ENCODE measurements at places on chromosomes 7 and 10. TPM values are rescaled to one million over a fixed set of nuclear protein-coding genes. Genes with fewer than 3 reads are reported as not detected.

GRCh38 chr7:17600340-17600752 is 301.9 kb downstream of the AHR start:
- H3K27ac ChIP-seq = peak overlapping the region; percentile 6
- no peak overlapping the region for H3K4me3 ChIP-seq
- no peaks in the 10 kb centered on the region for H3K36me3 ChIP-seq
- DNase-seq = no peak
- H3K4me1 ChIP-seq = no peaks in the 10 kb centered on the region
- no peaks in the 10 kb centered on the region for H3K27me3 ChIP-seq

DNA sequence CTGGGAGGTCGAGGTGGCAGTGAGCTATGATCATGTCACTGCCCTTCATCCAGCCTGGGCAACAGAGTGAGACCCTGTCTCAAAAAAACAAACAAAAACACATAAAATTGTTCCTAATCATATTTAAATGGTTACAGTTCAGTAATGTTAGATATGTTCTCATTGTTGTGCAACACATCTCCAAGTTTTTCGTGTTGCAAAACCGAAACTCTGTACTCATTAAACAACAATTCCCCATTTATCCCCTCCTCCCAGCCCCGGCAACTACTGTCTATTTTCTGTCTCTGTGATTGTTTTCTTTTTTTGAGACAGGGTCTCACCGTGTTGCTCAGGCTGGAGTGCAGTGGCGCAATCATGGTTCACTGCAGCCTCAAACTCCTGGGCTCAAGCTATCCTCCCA is 16.1 kb upstream of the PRXL2A start:
- no peaks in the 10 kb centered on the region for H3K36me3 ChIP-seq
- no peak overlapping the region for H3K27ac ChIP-seq
- H3K27me3 ChIP-seq = no peaks in the 10 kb centered on the region
- no peak for DNase-seq
- H3K4me1 ChIP-seq = no peaks in the 10 kb centered on the region

DNA sequence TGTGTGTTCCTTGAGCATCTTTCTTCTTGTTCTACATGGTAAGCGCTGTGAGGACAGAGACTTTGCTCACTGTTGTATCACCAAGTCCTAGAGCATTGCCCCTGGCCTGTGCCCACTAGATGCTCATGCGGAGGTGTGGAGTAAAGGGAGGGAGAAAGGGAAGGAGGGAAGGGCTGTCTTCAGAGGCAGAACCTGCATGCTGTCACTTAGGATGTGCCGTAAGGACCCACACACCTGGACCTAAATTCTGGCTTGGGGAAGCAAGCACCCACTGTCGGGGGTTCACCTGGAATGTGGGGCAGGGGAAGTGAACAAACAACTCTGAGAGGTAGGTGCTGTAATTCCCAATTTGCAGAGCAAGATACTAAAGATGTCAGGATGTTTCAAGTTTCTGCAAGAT is 129.5 kb downstream of the PTPN20 start:
- H3K36me3 ChIP-seq = no peaks in the 10 kb centered on the region
- DNase-seq = no peak
- H3K4me3 ChIP-seq = no peak overlapping the region
- H3K27me3 ChIP-seq = no peaks in the 10 kb centered on the region

The PTF1A gene
- not detected for total RNA-seq

DNA sequence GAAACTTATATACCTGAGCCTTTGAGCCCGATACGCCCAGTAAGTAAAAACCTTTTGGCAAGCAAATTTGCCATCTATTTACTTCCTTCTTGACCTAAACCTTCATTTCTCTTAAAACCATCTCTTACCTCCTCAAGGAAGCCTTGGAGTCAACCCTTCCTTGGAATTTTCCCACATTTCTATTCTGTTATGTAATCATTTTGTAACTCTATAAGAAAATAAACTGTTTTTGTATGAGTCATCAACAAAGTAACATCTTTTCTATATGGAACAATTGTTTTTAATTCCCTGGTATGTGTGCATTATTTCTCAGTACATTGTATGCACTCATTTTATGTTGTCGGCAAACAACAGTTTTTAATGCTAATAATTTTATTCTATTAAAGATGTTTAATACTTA is 162.0 kb downstream of the TEX36 start:
- DNase-seq = no peak
- H3K27ac ChIP-seq = no peak overlapping the region
- H3K4me3 ChIP-seq = no peak overlapping the region

DNA sequence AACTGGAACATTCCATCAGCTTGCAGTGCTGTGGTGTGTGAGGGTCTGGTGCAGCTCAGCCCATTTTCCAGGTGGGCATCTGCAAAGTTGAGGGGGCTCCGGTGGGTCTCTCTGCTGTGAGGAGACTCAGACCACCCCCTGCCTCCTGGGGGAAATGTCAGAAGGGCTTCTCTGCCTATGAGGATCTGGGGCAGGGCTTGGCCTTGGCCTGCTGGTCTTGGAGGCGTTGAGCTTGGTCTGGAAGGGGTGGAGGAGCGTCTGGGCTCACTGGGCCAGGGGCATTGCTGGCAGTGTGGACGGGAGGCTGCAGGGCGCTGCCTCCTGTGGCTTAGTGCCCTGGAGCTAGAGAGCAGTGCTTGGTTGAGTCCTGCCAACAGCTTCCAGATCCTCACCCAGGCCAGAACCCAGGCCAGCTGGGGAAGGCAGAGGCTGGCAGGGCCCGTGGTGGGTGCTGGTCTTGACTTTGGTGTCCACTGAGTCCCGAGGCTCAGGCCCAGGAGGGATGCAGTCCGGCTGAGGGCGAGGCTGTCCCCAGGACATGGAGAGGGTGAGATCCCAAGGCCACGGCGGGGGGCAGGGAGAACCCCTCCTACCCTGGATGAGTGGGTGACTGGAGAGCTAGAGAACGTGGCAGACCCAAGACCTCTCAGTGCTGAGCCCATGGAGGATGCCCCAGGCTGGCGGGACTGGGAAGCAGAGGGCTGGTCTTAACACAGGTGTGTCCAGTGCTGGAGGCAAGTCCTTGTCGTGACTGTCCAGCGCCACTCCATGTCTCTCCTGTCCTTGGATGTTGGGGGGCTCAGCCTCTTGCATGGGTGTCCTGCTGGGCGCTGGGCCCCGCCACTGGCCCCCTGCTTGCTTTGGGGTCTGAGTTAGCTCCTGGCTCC is 2.8 kb downstream of the SPRN start:
- no peak for DNase-seq
- no peak overlapping the region for H3K27ac ChIP-seq
- H3K27me3 ChIP-seq = peaks cover 7% of the 10 kb centered on the region
- no peak overlapping the region for H3K4me3 ChIP-seq
- no peaks in the 10 kb centered on the region for H3K4me1 ChIP-seq
- no peaks in the 10 kb centered on the region for H3K36me3 ChIP-seq

The ODAD2 gene
- not detected for total RNA-seq

The AASS gene
- total RNA-seq = 4.6 TPM

GRCh38 chr7:143015084-143015483 is 11.8 kb downstream of the OR9A2 start:
- H3K4me1 ChIP-seq = no peaks in the 10 kb centered on the region
- H3K27ac ChIP-seq = no peak overlapping the region
- H3K27me3 ChIP-seq = no peaks in the 10 kb centered on the region
- no peak for DNase-seq
- H3K36me3 ChIP-seq = no peaks in the 10 kb centered on the region

DNA sequence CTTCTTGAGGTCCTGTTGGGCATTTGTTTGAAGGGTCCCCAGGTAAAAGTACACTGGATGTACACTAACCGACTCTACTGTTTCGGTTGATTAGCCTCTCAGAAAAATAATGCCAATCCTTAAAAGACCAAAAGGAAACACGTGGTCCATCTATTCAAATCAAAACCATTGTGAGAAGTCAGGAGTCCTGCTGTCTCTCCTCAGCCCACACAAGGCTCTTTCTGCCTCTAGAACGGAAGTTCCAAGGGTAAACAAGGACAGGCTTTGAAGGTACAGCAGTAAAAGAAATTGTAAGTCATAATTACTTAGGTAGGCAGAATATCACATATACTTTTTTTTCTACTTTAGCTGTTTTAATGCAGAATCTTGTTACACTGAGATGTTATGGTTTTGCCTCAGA is 71.7 kb upstream of the TPK1 start:
- H3K4me3 ChIP-seq = no peak overlapping the region
- H3K4me1 ChIP-seq = no peaks in the 10 kb centered on the region
- no peak overlapping the region for H3K27ac ChIP-seq
- no peak for DNase-seq

GRCh38 chr10:78231939-78232338 is 198.3 kb downstream of the RPS24 start:
- no peak overlapping the region for H3K27ac ChIP-seq
- no peak overlapping the region for H3K4me3 ChIP-seq
- H3K27me3 ChIP-seq = no peaks in the 10 kb centered on the region
- no peak for DNase-seq
- no peaks in the 10 kb centered on the region for H3K36me3 ChIP-seq

The IDI2 gene
- total RNA-seq = not detected

GRCh38 chr7:135928136-135928535 is 49.0 kb downstream of the MTPN start:
- no peak overlapping the region for H3K4me3 ChIP-seq
- H3K36me3 ChIP-seq = no peaks in the 10 kb centered on the region
- no peak overlapping the region for H3K27ac ChIP-seq
- no peaks in the 10 kb centered on the region for H3K4me1 ChIP-seq
- H3K27me3 ChIP-seq = no peaks in the 10 kb centered on the region
- DNase-seq = no peak

The NPC1L1 gene
- total RNA-seq = 0.11 TPM

DNA sequence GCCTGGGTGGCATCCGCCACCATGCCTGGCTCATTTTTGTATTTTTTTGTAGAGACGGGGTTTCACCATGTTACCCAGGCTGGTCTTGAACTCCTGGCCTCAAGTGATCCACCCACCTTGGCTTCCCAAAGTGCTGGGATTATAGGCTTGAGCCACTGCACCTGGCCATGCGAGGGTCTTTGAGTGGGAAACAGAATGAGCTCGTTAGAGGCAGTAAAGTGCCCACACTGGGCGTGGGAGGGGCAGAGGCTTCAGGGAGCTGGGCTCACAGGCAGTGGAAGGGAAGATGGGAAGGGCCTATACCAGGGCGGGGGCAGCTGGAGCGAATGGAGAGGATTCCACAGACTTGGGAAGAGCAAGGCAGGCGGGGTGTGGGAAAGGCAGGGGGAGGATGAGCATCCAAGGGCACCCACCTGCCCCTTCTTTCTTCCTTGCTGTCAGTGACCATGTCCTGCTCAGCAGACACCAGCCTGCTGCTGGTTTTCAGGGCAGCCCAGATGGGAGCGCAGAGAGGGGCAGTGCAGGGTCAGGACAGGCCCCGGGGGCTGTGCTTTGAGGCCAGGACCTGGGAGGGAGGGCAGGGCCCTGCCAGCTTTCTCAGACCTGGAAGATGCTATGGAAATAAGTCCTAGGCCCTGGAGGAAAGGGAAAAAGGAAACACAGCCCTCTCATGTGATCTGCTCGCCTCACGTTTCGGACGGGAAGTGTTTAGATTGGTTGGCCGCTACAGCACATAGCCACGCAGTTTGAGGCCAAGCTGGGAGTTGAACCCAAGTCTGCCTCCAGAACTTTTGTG is 4.2 kb downstream of the FZD9 start:
- H3K36me3 ChIP-seq = peaks cover 10% of the 10 kb centered on the region
- no peaks in the 10 kb centered on the region for H3K27me3 ChIP-seq
- H3K4me1 ChIP-seq = no peaks in the 10 kb centered on the region
- DNase-seq = no peak

The ACSM6 gene
- not detected for total RNA-seq

The SORBS1 gene
- 17.6 TPM for total RNA-seq

The TIMM23B gene
- total RNA-seq = 7.7 TPM

The MMD2 gene
- not detected for total RNA-seq

DNA sequence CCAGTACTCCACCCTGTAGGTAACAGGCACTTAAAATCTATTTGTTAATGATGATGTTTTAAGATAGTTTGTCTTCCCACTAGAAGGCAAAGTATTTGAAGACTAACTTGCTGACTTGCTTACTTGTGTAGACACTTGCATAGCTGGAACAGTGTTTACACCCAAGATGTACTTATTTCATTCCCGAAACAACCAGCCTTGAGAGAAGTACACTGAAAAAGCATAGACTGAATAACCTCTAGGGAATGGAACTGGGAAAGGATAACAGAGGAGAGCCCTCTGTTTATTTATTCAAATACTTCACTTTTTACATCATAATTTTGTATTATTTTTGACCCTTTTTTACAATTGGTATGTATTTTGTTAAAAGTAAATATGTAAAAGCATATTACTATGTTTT is 33.1 kb upstream of the TMEM26 start:
- no peaks in the 10 kb centered on the region for H3K36me3 ChIP-seq
- DNase-seq = no peak
- H3K27ac ChIP-seq = no peak overlapping the region
- H3K27me3 ChIP-seq = no peaks in the 10 kb centered on the region
- H3K4me1 ChIP-seq = no peaks in the 10 kb centered on the region

The BICC1 gene
- 2.9 TPM for total RNA-seq

DNA sequence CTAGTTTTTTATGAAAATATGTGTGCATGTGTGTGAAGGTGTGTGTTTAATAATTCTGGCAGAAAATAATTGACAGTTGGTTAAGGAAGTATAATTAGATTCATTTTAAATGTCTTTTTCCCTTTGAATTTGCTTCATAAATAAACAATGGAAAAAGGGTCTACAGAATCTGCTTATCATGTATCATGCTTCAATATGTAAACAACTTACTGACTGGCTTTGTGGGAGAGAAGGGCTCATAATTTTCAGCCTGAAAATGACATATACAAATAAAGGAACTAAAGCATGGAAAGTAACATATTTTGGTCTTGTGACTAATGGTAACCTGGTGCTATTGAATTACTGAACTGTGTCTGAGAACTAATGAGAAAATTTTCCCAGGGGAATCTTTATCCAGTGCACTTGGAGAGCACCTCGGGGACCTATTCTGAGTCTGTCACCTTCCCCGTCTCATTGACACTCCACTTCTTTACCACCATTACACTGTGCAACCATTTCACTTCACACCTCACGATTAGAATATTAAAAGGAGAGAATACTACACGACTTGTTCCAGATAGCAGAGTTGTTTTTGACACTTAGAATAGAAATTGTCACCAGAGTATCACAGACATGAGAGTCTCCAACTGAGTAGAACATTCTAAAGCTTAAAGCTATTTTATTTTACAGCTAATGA is 298.6 kb downstream of the TFEC start:
- no peak for DNase-seq
- no peaks in the 10 kb centered on the region for H3K4me1 ChIP-seq
- no peak overlapping the region for H3K4me3 ChIP-seq
- no peaks in the 10 kb centered on the region for H3K36me3 ChIP-seq
- H3K27me3 ChIP-seq = no peaks in the 10 kb centered on the region
- H3K27ac ChIP-seq = no peak overlapping the region

The GDI2 gene
- total RNA-seq = 266 TPM

The TMEM196 gene
- not detected for total RNA-seq

DNA sequence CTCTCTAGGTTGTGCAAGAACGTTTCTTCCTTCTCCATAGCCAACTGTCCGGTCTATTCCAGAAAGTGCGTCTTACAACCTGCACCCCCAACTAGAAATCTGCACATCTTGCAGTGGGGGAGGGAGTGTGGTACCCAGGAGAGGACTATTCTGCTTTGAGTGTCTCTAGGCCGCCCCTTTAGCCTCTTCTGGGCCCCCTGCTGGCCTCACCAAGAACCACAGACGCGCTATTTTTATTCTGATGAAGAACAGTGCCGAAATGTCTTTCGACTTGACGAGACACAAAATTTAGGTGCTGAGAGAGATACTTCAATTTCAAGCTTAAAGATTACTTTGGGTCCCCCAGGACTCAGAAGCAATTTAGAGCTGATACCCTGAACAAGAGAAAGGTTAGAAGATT is 1.0 kb downstream of the CNPY1 start:
- no peak overlapping the region for H3K27ac ChIP-seq
- no peak for DNase-seq
- no peaks in the 10 kb centered on the region for H3K36me3 ChIP-seq
- no peak overlapping the region for H3K4me3 ChIP-seq
- no peaks in the 10 kb centered on the region for H3K4me1 ChIP-seq
- H3K27me3 ChIP-seq = no peaks in the 10 kb centered on the region

The CALML3 gene
- 0.11 TPM for total RNA-seq
